Cortex of kidney (tissue), 1 donor: ENCODE measurements at places on chromosomes 13 and 19.

DNA sequence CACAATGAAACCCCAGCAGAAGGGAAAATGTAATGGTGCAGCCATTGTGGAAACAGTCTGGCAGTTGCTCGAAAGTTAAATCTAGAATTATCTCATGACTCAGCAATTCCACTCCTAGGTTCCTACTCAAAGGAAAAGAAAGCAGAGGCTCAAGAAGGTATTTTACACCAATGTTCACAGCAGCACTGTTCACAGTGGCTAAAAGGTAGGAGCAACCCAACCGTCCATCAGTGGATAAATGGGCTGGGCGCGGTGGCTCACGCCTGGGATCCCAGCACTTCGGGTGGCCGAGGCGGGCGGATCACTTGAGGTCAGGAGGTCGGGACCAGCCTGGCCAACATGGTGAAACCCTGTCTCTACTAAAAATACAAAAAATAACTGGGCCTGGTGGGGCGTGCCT is 25.9 kb downstream of the ZFR2 start:
- no peak for DNase-seq

- DNase-seq = no peak
These were observed 95.3 kb upstream of the GPR12 start for GRCh38 chr13:26855921-26856320.

DNA sequence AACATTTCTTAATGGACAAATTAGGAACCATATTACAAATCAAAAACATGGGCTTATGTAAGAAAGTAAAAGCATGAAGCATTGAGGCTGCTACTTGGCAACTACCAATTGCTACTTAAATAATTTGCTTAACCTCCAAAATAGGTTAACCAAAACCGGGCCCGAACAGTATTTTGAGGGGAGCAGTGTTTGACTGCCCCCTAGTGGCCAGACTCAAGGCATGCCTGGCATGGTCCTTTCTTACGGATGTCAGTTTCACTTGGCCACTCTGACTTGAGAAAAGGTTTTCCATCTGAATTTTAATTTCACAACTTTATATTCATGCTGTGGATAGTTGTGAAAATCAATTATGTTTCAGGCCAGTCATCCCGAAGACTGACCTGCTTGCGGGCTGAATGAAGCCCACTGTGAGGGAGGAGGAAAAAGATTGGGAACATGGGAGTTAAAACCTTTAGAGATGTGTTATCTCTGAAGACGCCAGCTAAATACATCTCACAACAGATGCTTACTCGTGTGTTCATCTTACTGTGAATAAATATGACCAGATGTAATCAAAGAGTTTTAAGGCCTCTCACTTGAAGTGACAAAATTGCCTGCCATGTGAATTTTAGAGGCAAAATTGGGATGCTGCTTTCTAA is 2.9 kb downstream of the RXFP2 start:
- no peak for DNase-seq

DNA sequence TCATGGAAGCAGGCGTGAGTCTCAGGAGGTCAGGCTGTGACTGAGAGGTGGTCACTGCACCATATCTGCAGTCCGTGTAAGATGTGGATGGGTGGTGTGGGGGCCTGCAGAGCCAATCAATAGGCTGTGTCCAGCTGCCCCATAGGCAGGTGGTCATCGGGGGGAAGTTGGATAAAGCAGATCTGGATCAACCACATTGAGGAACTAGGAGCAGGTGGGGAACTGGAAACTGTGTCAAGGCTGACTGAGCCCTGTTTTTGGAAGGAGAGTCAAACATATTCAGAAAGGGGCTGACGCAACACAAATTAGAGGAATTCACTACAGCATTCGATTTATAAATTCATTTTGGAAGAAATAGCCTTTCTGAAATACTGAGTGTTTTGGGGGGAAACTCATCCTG is 15.0 kb downstream of the CLEC4M start:
- no peak for DNase-seq

DNA sequence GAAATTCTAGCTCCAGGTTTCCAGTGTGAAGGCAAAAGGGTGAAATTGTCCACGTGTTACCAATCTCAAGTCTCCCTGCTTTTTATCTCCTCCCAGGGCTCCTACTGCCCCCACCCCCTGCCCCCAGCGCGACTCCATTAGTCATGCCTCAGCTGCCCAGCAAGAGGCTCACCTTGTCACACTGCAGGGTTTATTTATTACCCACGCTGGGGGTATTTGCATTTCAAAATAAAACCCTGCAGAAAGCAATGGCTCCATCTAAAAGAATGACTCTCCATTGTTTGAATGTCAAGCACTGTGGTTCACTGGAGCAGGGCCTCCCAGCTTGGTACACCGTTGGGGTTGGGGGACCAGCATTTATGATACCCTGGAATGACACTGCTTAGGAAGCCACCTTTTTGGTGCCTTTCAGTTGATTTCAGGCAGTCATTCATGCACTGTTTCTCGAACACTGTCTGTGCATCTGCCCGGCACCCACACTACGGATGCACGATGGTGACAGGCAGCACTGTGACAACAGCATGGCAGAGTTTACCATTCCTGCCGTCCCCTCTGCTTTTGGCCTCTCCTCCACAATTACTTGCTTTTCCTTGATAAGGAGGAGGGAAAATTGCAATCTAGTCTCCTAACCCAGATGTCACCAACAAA is 9.9 kb upstream of the POP4 start:
- no peak for DNase-seq

DNA sequence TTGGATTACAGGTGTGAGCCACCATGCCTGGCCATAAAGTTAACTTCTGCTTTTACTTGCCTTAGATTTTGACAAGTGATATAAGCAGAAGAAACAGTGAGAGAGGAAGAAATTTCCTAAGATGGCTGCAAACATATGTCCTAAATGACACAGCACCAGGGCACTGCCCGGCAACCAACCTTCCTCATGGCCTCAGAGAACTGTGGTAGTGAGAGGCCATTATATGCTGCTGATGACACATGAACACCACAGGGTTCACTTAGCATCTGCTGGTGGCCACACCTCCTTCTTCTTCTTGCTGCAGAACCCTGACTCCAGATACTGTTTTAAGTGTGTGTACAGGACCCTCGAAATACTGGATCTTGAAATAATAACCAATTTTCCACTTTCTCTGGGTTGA is 88.2 kb downstream of the KCTD12 start:
- DNase-seq = no peak

DNA sequence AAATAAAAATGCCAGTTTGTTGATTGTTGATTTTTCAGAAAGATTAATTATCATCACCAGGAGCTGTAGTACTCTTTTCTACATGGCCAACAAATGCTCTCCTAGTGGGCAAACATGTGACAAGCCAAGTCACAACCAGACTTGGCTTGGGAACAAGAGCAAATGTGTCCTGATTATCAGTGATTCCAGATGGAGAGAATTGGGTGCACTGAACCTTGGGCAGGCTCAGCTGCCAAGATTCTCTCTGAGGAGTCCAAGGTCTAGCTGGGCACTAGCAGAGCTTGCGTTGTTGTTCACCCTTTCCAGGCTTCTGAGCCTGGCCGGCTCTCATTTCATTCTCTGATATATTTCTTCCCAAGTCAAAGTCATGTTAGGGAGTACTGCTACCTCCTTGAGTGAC is 27.3 kb upstream of the GPI start:
- no peak for DNase-seq

DNA sequence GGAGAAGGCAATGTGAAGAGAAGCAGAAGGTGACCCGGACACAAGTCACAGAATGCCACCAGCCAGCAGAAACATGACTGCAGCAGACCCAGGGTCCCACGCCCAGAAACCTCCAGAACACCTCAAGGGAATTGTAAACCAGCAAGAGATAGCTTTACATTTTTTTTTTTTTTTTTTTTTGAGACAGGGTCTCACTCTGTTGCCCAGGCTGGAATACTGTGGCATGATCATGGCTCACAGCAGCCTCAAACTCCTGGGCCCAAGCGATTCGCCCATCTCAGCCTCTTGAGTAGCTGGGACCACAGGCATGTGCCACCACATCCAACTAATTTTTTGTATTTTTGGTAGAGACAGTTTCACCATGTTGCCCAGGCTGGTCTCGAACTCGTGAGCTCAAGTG is 10.5 kb upstream of the CEACAM20 start:
- no peak for DNase-seq

DNA sequence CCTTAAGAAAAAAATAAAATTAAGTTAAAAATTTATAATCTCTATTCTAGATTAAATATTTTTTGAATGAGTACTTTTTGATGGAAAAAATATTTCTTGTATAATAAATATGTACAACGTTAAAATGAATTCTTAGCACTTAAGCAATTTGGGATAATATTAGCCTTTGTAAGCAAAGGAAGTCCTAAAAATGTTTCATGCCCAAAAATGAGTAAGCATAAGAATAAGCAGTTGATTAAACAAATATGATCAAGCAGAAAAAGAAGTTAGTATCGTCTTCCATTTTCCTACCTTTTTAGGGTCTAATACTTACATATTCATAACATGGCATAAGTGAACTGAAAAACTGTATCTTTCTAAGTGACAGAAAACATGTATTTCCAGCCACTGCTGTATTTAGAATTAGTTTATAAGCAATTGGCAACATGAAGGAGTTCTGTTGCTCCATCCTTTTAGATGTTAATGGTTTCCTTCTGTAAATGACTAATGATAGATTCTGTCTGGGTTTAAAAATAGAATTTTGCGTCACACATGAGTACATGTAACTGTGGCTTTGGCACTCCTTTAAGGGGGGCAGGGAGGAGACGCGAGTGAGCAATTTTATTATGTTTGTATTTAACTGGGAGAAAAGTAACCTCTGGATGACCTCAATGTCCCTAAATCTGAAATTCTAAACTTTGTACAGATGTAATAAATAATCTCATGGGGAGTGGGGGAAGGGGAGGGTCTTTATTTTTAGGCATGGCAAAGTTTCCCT is 237.4 kb downstream of the RGCC start:
- DNase-seq = no peak

- DNase-seq = no peak
These were observed 10.3 kb downstream of the THSD1 start for GRCh38 chr13:52395704-52396103.

- DNase-seq = no peak
These were observed 2.6 kb downstream of the LHB start for GRCh38 chr19:49014123-49014869.

GRCh38 chr13:42071672-42072419 is 23.4 kb downstream of the DGKH start:
- no peak for DNase-seq

- no peak for DNase-seq
These were observed 23.2 kb upstream of the MAB21L1 start for GRCh38 chr13:35499676-35500075.

DNA sequence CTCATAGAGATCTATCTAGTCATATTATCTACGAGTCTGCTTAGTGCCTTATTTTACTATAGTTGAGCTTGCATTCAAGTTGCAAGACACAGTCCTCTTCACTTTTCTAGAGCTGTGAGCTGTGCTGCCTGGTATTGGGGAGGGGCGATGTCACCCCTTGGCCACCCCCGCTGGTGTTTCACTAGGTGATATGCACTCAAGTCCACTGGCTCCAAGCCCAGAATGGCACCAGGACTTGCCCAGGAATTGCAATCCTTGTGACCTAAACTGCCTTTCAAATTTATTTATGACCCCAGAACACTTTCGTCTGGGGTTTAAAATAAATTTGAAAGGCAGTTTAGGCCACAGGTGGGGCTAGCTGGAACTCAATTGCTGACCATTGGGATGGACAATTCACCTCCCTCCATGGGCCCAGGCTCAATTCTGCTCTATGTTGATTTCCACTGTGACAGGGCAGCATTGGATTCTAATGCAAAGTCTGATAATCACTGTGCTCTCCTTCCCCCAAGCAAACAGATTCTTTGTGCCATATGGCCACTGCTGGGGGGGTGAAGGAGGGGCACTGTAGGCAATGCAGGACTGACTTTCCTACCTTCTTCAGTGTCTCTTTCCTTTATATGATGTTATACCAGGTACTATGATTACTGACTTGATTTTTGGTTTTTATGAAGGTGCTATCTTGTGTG is 1244.2 kb upstream of the MIR17HG start:
- no peak for DNase-seq

DNA sequence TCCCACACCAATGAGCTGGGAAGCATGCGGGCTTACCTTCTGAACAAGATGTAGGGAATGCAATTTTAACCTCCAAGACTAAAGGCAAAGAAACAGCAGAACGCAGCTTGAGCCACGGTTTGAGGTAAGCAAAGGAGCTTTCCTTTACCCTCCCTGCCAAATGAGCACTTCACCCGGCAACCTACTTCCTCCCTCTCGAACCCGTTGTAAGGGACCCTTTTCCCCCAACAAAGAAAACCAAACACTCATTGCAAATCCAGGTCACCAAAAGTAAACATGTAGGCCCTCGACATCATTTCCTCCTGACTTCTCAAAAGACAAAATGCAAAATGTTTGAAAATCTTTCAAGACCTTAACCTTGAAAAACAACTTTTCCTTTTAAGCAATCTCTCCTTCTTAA is 65.3 kb downstream of the ABCC4 start:
- DNase-seq = no peak
